Ovary (tissue), 10 donors: ENCODE measurements at places on chromosomes 1 and 21. TPM values are rescaled to one million over a fixed set of nuclear protein-coding genes. Genes with fewer than 3 reads are reported as not detected.
A peak's percentile ranks its signal among the peaks of the same experiment; 100 is the strongest.

DNA sequence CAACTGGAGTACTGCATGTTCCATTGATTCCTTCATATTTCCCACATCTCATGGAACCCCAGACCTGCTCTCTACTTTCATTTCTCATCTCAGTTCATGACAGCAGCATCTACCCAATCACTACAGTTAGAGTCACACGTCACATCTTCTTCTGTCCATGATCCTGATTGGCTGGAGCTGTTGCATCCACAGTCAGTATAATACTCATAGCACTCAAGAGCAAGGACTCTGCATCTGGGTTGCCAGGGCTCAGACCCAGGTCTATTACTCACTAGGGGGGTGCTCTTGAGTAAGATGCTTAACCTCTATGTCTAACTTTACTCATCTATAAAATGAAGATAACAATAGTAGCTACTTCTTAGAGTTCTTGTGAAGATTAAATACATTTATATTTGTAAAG, 4.4 kb upstream of the XPR1 start:
- no peaks in the 10 kb centered on the region for H3K4me1 ChIP-seq
- no peaks in the 10 kb centered on the region for H3K36me3 ChIP-seq
- no peaks in the 10 kb centered on the region for H3K27me3 ChIP-seq
- no peak for DNase-seq
- no peak overlapping the region for H3K4me3 ChIP-seq

- H3K4me3 ChIP-seq: no peak overlapping the region
- no peaks in the 10 kb centered on the region for H3K4me1 ChIP-seq
- H3K27ac ChIP-seq: no peak overlapping the region
- no peaks in the 10 kb centered on the region for H3K36me3 ChIP-seq
Measured at GRCh38 chr1:93322349-93322748, 23.4 kb upstream of the DR1 start.

DNA sequence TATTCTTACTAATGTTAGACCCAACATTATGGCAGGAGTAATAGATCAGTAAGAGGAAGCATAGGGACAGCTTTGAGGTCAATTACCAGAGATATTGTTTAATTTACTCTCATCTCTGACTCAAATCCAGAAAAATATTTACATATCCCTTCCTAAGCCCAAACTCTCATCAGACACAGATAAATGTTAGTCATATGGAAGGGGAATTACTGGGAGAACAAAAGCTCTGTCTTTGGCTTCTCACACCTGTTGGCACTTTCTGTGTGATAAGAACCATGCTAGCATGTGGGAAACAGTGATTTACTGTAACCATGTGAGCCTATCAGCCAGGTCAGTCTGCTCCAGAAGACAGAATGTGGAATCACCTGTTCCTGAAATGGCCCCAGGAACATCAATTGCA, 72.4 kb downstream of the DUSP10 start:
- no peaks in the 10 kb centered on the region for H3K27me3 ChIP-seq
- H3K4me3 ChIP-seq: no peak overlapping the region
- H3K4me1 ChIP-seq: no peaks in the 10 kb centered on the region
- DNase-seq: no peak

DNA sequence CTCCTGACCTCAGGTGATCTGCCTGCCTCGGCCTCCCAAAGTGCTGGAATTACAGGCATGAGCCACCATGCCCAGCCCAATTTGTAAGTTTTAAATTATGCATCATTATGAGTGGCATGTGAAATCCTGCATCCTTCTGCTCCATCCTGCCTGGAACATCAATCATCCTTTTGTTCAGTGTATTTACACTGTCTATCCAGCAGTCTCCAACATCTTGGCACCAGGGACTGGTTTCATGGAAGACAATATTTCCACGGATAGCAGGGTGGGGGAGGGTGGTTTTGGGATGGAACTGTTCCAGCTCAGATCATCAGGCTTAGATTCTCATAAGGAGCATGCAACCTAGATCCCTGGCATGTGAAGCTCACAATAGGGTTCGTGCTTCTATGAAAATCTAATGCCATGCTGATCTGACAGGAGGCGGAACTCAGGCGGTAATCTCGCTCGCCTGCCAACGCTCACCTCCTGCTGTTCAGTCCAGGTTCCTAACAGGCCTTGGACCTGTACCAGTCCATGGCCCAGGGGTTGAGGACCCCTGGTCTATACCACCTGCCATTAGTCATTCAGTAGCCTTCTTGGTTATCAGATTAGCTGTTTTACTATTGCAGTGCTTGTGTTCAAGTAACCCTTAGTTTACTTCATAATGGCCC, 22.2 kb upstream of the TCEA3 start:
- H3K4me3 ChIP-seq: no peak overlapping the region
- no peak overlapping the region for H3K27ac ChIP-seq
- no peak for DNase-seq
- no peaks in the 10 kb centered on the region for H3K36me3 ChIP-seq
- H3K4me1 ChIP-seq: peaks cover 2% of the 10 kb centered on the region

DNA sequence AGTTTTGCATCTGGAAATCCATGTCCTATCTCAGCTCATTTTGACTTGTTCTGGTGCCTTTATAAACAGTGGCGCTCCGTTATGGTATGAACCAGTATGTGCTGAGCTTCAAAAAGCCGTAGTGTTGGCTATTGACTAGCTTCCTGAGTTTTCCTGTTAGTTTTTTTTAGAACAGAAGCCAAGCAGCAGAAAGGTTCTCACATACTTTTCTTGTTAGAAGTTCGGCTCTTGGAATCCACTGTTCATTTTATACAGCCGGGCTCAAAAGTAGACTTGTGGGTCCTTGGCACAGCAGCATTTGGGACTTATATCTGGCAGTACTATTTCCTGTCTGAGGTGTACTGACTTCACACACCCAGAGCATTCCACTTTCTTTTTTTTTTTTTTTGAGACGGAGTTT, 63.8 kb downstream of the TBCE start:
- no peaks in the 10 kb centered on the region for H3K27me3 ChIP-seq
- no peak for DNase-seq
- no peak overlapping the region for H3K4me3 ChIP-seq
- no peaks in the 10 kb centered on the region for H3K36me3 ChIP-seq
- no peak overlapping the region for H3K27ac ChIP-seq

DNA sequence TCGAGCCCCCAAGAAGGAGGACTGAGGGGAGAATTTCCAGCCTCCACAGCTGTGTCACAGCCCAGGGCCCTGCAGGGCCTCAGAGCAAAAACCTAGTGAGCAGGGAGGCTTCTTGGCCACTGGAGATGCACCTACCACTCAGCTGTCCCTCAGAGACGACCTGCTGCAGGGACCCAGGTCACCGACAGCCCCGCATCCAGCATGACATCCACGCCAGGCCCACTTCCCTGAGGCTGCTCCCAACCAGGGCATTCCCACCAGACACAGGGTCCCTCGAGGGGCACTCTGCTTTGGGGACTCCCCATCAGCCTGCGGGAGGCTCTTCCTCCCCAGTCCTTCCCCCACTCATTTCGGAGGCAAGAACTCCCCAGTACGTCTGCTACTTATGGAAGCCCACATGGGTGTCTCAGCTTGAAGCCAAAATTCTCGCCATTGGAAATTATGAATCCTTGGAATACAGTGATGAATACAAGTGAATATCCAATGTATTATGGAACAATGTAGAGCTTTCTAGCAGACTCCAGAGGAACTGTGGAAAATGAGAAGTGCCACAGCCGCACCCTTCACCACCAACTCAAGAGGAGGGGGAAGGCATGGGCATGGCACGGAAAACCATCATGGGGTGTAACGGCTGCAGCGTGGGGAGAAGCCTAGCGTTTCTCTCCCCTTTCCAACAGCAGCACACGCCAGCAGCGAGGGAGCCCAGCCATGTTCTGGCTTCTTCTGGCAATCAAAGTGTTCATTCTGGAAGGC, 6.9 kb downstream of the TFF3 start:
- no peaks in the 10 kb centered on the region for H3K27me3 ChIP-seq
- no peaks in the 10 kb centered on the region for H3K36me3 ChIP-seq
- peaks cover 1% of the 10 kb centered on the region for H3K4me1 ChIP-seq
- H3K4me3 ChIP-seq: no peak overlapping the region
- DNase-seq: no peak

- no peaks in the 10 kb centered on the region for H3K27me3 ChIP-seq
- no peak for DNase-seq
- H3K36me3 ChIP-seq: no peaks in the 10 kb centered on the region
- H3K27ac ChIP-seq: no peak overlapping the region
Measured at GRCh38 chr1:59593798-59594790, 220.7 kb upstream of the HOOK1 start.

GRCh38 chr1:37691497-37692077, 729 bp upstream of the CDCA8 start:
- H3K27ac ChIP-seq: peak overlapping the region; percentile 60
- peak; percentile 47 for DNase-seq
- H3K4me3 ChIP-seq: peak overlapping the region; percentile 66
- H3K27me3 ChIP-seq: no peaks in the 10 kb centered on the region

GRCh38 chr1:231612393-231613089, 14.0 kb upstream of the DISC1 start:
- no peak overlapping the region for H3K27ac ChIP-seq
- H3K4me3 ChIP-seq: no peak overlapping the region
- H3K4me1 ChIP-seq: no peaks in the 10 kb centered on the region

DNA sequence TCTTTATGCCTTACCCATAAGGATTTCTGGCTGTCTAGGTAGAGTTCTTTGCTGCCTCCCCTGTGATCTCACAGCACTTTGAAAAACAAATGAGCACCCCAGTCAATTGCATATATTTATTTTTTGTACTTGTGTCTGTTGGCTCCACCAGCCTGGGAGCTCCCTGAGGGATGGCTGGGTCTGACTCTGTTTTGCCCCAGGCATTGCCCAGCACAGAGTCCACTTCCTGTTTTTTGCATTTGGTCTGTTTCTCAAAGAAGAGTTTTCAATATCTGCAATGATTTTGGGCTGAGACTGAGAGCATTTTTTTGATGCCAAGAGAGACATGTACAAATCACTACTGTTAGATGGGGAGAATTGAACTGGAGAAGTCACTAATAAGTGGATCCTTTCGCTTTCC, 125.0 kb downstream of the FOXD2 start:
- H3K27me3 ChIP-seq: no peaks in the 10 kb centered on the region
- H3K27ac ChIP-seq: no peak overlapping the region
- H3K4me1 ChIP-seq: no peaks in the 10 kb centered on the region
- no peak for DNase-seq
- H3K4me3 ChIP-seq: no peak overlapping the region
- no peaks in the 10 kb centered on the region for H3K36me3 ChIP-seq

GRCh38 chr1:39564340-39564739, 12.2 kb downstream of the PABPC4 start:
- H3K4me1 ChIP-seq: peaks cover 2% of the 10 kb centered on the region
- DNase-seq: no peak
- H3K27me3 ChIP-seq: no peaks in the 10 kb centered on the region
- no peak overlapping the region for H3K27ac ChIP-seq
- no peaks in the 10 kb centered on the region for H3K36me3 ChIP-seq

DNA sequence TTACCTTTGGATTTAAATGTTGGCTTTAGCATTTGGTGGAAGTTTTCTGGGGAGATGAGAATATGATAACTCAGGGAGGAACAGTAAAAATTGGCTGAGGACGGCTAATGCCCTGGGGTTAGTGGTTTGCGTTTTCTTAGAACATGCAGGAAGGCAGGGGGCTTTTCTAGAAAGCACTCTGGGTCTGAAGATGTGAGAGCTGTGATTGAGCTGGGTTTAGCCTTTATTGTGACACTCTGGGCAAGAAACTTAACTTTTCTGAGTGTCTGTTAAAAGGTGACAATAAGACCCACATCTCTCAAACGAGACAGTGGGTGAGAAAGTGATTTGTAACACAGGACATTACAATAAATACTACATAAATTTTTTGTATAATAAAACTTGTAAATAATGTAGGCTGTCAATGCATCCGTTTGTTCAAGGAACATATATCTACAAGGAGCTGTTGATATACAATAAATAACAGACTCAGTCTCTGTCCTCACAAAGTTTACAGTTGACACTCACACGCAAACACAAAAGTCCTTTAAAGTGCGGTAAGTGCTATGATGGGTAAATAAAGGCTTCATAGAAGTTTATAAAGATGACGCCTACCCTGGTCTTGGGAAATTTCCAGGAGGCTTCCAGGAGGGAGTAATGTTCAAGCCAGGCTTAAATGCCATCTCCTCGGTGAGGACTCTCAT, 49.5 kb upstream of the MRPS6 start:
- no peaks in the 10 kb centered on the region for H3K4me1 ChIP-seq
- DNase-seq: no peak
- no peak overlapping the region for H3K4me3 ChIP-seq
- H3K27me3 ChIP-seq: no peaks in the 10 kb centered on the region
- no peak overlapping the region for H3K27ac ChIP-seq

The TMCO2 gene
- not detected for polyA plus RNA-seq

The TSACC gene
- 1.00 TPM for polyA plus RNA-seq

The SLC45A3 gene
- polyA plus RNA-seq: 3.4 TPM

The CRYAA gene
- polyA plus RNA-seq: not detected

The GIPC2 gene
- polyA plus RNA-seq: 2.1 TPM
